ENCODE measurements at places on chromosomes 1 and 21.

- peak; percentile 48 for DNase-seq
Measured at GRCh38 chr21:43333298-43334062, 93.5 kb downstream of the SIK1 start.

DNA sequence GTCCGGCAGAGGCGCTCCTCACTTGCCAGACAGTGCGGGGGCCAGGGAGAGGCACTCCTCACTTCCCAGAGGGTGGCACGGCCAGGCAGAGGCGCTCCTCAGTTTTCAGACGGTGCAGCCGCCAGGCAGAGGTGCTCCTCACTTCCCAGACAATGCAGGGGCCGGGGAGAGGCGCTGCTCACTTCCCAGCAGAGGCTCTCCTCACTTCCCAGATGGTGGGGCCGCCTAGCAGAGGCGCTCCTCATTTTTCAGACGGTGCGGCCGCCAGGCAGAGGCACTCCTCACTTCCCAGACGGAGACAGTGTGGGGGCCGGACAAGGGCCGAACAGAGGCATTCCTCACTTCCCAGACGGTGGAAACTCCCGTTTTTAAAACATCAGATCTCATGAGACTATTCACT is 238.4 kb upstream of the CACYBP start:
- DNase-seq, result no peak

GRCh38 chr1:227544067-227545050 is 19.0 kb upstream of the ZNF678 start:
- DNase-seq, result no peak

DNA sequence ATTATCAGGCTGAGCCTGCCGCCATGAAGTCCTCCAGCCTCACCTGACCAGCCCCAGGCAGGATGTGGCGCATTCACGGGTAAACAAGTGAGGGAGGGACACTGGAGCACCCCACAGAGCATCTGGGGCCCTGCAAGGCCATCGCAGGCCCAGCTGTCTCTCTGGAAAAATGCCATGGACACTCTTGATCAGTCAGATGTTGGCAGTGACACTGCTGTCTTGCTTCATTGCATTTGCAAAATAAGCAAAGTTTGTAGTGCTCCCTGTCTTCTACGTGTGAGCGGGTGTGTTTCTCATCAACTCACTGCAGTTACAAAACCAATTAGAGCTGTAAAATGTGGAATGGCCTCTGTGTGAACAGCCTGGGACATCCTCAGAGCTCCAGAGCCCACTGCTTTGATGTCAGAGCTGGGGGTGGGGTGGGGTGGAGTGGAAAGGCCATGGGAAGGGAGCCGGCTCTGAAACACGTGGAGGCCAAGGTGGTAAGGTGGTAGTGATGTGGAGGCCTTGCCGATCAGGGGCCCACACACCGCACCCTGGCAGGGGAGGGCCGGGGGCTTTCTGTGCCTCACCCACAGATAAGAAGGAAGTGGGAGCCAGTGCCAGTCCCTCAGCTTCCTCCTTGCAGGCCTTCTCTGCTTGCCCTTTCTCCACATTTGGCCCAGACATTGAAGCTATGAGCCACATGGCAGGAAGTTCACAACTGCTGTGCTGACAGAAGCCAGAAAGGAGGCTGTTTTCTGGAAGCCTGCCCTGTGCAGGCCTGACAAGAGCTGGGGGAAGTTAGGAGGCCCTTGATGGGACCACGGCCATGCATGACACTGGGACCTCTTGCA is 254.9 kb downstream of the RHOU start:
- DNase-seq, result no peak

DNA sequence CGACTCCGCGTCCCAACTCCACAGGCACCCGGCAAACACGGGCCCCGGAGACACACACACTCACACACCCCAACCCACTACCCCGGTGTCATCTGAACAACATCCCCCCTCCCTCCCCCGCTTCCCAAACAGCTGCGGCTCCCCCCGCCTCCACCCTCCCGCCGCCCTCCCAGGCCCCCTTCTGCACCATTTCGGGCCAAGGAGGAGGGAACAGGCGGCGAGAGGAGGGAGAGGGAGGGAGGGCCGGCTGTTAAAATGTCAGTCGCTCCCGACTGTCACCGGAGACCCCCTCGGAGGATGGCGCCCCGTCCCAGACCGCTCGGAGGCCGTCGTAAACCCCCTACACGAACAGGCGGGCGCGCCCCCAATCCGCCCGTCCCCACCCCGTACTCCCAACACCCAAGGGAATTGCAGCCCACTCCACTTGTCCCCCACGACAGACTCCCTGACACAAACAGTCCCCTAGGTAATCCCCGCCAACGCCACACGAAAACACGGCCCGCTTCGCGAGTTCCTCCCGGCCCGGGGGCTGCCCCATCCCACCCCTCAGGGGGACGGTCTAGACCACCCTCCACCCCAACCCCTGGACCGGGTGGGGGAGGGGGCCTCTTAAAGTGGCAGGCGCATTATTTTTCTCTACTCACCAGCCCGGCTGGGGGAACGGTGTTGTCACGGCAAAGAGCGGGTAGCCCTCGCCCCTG is 583 bp downstream of the MEF2D start:
- DNase-seq, result no peak

Data from keratinocyte (primary cell).